ENCODE measurements at places on chromosomes 4 and X.

GRCh38 chr4:64940698-64941097 lies 531.4 kb upstream of the TECRL start:
- DNase-seq, result no peak

GRCh38 chrX:150205011-150205410 lies 158.1 kb upstream of the MAMLD1 start:
- no peak for DNase-seq

- peak; percentile 35 for DNase-seq
Measured at GRCh38 chrX:40947276-40947675, 138.0 kb upstream of the USP9X start.

GRCh38 chrX:133325422-133325821 lies 89.9 kb downstream of the GPC4 start:
- no peak for DNase-seq

GRCh38 chr4:40881851-40882250 lies 132.1 kb downstream of the NSUN7 start:
- no peak for DNase-seq

- peak; percentile 27 for DNase-seq
Measured at GRCh38 chr4:56181140-56181953, 205.9 kb downstream of the AASDH start.

DNA sequence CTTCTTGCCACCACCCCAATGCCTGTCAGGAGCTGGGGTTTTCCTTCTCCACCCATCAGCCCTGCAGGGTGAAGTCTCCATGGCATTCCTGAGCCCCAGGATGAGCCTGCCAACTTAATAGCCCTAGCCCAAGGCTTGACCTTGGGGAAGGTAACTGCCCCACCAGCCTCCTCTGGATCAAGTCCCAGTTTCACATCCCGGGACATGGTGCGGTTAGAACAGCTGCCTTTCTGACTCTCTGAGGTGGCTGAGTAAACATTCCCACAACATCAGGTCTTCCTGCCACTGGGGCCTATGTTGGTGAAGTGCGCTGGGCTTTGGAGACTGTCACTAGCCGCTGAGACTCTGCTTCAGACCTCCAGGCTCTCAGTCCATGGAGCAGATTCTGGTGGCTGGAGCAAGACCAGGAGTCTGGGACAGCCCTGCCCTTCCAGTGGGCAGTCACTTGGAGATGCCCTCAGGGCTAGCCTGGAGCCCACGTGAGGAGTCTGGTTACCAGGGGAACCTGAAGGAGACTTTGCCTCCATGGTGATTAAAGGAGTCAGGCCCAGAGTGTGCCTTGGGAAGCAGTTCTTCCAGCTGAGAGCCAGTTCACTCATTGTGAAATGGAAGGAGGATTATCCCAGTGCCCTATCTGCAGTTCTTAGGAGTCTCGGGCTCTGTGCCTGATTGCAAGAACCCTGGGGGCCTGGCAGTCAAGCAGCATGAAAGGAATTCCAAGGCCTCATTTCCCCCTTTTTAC lies 56.8 kb downstream of the SMIM20 start:
- peak; percentile 33 for DNase-seq

GRCh38 chr4:11228530-11228929 lies 200.2 kb downstream of the HS3ST1 start:
- no peak for DNase-seq

DNA sequence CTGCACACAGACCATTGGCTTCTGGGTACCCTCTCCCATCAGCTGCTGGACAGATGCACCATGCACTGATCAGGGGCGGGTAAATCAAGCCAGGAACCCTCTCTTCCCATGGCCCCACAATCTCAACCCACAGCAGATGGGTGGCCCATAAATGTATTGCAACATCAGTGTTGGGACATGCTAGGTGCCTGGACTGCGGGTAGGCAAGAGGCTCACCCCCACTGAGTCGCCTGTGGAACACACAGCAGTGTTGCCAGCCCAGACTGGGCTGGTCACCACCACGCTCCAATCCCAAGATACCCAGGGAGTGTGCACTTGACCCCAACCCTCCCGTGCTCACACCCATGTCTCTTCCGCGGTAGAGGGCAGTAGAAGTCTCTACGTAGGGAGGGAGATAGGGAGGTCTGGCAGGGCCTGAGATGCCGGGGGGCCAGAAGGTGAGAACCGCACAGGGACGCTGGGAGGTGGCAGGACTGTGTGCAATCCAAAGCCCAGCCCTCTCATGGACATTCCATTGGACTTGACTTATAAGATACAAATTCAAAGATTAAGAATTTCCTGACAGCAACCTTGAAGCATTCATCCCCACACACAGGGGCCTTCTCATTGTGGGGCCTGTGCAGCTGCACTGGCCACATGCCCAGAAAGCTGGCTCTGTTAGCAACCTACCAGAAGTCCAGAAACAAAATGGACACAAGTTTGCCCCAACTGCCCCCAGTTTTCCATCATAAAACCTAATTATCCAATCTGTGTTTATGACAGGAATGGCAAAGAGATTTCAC lies 183.7 kb downstream of the NSUN7 start:
- DNase-seq, result no peak

DNA sequence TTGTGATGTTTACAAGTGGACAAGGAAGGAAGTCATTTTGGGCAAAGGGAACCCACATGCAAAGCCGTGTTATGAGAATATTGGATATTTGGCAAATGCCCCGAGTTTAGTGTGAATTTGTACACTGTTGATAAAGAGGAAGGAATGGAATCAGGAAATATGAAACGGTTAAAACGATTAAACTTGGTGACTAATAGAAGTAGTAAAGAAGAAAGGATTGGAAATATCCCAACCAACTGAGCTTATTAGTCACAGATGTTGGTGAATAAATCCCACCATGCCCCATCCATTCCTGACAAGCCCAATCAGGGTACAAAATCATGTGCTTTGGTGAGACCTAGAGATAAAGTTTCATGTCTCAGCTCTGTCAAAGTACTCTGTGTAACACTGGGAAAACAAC lies 22.0 kb downstream of the ARHGAP24 start:
- no peak for DNase-seq

DNA sequence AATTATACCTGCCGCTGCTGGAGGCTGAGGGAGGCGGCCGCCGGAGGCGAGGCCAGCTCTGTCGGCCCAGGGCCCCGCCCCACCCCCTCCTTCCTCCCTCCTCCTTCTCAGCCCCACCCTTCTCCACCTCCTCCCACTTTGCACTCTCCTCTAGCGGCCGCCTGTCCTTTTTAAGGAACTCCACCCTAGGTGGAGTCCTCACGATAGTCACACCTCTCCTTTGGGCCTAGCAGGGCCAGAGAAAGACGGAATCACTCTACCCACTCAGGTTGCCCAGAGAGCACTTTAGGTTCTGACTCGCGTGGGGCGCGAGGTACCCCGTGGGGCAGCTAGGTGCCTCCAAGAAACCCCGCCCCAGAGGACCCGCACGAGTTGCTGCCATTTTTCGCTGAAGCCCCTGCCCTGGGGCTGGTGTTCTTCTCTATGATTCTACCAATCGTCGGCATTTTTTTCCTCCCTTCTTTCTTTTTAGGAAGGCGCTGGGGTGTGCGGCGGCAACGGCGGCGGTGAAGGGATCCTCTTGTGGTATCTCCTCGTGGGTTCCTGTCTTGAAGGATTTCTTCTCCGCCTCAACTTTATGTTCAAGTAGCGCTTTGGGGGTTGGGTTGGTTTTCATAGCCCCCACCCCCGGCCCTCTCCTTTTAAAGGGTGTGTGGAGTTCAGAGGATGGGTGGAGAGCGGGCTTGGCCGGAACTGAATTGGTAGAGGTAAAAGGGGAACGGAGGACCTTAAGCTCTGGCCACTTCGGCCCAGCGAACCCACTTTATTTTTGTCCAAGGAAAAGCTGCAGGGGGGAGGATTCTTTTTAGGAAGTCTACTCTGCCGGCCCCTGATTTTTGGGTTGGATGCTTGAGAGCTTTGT lies at the start of gene KLF8:
KLF8 (plus strand) TSS at position 136 of the 862 bp plus-strand sequence. CDS start 979 bp downstream, outside the sequence.
- no peak for DNase-seq

DNA sequence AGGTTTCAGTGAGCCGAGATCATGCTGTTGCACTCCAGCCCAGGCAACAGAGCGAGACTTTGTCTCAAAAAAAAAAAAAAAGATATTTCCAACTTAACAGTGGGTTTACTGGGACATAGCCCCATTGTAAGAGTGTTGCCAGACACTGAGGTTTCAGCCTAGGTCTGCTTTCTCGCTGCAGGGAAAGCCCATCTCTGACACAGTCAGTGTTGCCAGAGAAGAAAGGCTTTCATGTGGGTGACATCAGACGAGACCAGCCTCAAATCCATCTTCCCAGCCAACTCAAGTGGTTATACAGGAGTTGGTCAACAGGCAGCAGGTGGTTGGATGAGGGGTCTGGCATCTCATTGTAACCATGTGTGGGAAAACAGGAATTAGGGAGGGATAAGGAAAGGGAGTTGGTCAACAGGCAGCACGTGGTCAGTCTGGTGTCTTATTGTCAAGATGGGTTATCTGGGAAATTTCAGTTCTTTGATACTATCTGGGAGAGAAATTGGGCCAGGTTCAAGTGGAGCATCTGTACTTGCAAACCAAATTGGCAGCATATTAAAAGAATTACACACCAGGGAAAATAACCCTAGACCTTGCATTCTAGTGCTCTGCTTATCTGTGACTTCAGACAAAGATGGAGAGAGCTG lies 41.1 kb downstream of the NELFA start:
- no peak for DNase-seq

DNA sequence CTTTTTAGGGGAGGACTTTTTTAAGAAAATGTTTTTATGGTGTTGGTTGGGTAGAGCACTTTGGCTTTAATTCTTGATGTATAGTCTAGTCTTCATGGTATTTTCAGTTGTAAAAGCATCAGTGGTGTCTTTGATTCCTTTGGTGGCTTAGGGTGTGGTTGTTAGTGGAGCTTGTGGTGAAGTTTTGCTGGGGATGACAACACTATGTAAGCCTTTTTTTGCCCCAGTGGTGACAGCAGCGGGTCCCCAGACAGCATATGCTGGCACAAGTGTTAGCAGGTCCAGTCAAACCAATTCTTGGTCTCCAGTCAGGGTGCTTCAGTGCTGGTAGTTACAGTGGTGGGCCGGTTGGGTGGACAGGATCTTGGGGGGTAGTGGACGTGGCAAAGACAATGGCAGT lies 52.0 kb downstream of the CHIC1 start:
- DNase-seq, result no peak

DNA sequence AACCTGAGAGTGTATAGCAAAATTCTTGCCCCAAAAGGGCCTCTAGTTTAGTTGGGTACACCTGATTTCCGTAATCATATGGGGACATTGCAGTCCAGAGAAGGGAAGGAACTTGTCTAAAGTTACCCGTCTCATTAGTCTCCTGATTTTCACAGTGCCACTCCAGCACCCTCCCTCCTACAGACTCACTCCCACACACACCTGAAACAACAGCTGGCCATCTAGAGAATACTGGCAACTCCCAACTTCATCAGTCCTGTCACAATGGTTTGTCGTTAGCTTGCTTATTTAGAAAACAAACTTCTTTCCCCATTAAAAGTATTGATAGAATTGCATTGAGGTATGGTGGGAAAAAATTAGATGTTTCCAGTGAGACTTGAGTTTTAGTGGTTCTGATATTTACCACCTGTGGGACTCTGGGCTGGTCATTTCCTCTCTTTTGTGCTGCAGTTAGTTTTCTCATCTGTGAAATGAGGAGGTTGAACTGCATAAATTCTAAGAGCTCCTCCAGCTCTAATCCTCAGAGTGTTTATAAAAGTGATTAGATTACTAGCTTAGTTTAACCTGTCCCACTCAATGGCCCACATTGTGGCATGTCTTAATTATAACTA lies 1.7 kb downstream of the IL13RA1 start:
- no peak for DNase-seq

DNA sequence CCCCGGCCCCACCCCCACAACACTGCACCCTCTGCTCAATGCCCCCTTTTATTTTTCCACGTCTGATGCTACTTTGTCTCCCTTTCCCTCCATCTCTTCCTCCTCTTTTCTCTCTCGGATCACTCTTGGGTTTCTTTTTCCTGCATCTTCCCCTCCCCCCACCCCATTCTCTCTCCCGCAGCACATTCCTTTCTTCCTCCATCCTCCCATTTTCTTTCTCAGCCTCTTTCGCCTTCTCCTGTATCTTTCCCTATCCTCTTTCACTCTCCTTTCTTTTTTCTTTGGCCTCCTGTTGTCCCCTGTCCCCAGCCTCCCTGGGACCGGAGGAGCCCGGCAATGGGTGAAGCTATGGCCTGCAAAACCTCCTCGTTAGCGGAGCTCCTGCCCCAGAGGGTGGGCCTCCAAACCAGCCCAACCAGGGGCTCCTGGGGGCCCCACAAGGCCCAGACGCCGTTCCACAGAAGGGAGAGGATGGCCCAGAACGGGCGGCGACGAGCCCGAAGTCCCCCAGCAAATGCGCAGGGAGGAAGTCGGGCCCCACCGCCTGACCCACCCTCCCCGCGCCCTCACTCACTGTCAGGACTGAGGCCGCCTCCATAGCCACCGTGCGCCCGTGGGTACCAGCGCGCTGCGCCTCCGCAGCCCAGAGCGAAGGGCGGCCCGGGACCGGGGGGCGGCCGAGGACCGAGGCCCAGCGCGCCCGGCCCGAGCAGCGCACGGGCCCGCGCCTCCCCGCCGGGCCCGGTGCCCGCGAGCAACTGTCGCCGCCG lies 807 bp downstream of the HMX1 start:
- DNase-seq, result no peak

DNA sequence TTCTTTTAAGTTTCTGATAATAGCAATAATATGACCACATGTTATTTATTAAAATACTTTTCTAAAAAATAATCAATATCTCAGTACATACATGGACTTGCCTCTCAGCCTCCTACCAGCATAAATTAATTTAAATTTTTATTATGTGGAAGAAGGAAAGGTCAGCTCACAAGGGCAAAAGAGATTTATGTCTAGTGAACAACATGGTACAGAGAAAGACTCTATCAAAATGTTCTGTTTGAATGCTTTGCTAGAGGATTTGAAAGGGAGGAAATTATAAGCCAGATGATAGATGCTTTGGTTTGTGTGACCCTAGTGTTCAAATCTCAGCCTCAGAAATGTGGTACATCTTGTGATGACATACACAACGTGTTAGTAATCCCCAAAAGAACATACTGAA lies 94.3 kb downstream of the DKK2 start:
- no peak for DNase-seq

DNA sequence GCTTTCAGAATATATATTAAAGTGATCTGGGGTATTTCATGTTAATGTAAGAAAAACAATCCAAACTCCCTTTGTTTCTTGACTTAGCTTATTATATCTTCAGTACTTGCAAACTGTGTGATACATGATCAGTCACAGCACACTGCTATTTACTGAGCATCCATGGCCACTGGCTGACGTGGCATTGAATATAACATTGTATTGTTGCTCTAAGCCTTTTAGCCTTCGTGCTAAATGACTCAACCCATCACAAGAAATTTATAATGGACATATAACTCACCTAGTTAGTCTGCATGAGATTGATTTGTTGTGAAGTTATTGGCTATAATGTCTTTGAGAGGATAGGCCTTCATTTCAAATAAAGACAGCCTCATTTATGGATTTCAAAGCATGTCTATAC lies 642.6 kb downstream of the IL1RAPL1 start:
- DNase-seq, result no peak

DNA sequence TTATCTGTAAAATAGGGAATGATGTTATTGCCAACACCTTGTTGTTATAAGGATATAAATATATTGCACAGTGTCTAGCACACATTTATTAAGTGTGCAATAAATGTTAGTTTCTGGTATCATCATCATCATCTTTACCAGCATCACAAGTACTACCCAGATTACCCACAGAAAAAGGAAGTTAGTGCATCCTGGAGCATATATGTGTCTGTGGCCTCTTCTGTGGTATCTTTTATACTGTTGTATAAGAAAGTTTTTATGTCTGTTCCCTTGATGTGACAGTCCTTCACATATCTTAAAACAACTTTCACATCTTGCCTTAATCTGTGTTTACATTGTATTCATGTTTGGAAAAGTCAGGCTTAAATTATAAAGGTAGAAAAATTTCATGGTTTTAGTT lies 10.0 kb downstream of the EXOSC9 start:
- DNase-seq, result no peak
